ENCODE measurements at places on chromosomes 3 and 15.

- DNase-seq, result peak; percentile 7
Observed at GRCh38 chr15:54618120-54618519, 578.6 kb downstream of the RSL24D1 start.

DNA sequence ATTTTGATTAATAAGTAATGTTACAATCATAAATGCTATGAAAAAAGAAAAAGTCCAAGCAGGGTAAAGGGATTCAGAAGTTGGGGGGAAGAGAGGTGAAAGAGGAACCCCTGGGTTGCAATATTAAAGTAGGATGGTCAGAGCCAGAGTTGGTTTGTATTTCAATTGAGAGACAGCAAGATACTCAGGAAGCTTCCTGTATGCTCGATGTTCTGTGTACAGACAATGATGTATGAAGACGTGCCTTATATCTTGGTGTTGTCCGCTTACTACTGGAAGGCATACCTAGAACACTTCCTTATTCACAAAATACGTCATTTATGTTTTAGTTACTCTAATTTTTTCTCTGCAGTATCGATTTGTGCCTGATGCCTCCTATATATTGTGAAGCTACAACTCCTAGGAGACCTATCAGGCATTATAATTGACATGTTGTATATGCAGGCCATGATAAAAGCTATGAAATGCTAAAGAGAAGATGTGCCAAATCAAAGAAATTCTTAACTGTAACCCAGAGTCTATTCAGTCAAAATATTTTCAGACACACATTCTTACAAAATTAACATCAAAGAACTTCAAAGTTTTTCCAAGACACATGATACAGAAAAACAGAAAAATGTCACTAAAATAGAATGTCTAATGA, 87.5 kb downstream of the TBL1XR1 start:
- no peak for DNase-seq

DNA sequence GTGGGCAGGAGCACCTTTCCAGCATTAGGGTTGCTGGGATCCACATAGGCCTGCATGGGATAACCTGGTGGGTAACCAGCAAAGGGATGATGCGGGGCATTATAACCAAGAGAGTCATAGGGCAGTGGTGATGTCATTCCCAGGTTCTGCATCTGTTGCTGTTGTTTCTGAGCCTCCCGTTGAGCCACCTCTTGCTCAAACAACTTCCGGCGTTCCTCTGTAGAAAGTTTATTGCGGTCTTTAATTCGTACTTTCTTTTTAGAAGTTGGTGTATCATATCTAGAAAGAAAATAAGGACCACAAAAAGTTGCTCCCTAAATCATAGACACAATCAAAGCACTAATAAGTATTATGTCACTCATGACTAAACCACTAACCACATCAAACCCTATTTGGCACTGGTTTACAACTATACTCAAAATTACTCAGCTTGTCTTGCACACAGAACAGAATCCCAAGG, 77.8 kb downstream of the NBEAL2 start:
- DNase-seq, result no peak

DNA sequence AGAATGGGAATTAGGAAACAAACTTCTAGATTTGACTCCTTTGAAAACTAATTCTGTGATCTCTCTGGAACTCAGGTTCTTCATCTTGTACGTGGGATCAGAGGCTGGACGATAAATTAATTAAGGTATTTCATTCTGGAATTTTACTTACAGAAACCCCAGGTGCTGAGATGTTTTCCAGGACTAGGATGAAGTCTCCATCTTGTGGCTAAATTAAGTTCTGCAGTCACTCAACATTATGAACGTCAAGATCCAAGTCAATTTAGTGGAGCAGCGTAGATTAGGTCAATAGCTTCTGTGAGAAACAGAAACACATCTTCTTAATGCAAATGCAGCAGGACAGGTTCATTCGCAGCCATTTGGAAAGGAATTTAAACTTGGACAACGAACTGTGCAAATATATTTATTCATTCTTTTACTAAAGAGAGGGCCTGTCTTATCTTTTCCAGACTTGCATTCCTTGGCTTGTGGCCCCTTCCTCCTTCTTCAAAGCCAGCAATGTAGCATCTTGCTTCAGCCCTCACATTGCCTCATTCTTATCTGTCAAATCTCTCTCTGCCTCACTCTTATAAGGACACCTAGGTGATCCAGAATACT, 26.7 kb upstream of the TMC3 start:
- peak; percentile 51 for DNase-seq

DNA sequence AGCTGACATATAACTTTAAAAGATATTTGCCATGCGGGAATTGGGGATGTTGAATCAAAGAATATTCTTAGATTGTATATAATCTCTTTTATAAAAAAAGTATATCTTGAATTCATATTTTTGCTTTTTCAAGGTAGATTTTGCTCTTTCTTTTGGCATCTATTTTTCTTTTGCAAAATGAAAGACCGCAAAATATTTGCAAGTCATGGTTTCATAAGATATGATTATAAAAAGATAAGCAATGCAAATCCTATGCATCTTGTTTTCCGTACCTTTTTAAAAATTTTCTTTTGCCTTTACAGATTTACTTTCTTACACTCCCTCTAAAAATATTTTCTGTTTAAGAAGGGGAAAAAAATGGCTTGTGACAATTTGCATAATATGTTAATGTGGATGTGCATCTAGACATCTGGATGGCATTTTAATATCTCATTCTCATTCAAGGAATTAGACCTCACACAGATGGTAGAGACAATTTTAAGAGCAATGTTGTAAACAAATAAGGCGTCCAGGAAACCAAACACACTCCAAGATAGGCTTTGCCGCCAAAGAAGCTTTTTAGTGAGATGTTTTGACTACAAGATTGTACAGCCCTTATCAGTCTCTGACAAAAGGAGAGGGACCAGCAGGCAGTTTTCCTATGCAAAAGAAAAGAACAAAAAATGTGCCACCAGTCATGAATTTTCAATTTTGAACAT, 371.1 kb downstream of the CHL1 start:
- peak; percentile 22 for DNase-seq

- no peak for DNase-seq
Observed at GRCh38 chr15:49101536-49101935, 53.9 kb downstream of the COPS2 start.

All from brain (organoid and tissue), 16 donors.